GM04503 (cell line): ENCODE measurements at places on chromosomes 3 and 15.
A peak's percentile ranks its signal among the peaks of the same experiment; 100 is the strongest.

- no peak for DNase-seq
Measured at GRCh38 chr15:79283252-79284048, 928 bp downstream of the ANKRD34C start.

GRCh38 chr3:133295199-133295901 lies 104.5 kb upstream of the BFSP2 start:
- no peak for DNase-seq

DNA sequence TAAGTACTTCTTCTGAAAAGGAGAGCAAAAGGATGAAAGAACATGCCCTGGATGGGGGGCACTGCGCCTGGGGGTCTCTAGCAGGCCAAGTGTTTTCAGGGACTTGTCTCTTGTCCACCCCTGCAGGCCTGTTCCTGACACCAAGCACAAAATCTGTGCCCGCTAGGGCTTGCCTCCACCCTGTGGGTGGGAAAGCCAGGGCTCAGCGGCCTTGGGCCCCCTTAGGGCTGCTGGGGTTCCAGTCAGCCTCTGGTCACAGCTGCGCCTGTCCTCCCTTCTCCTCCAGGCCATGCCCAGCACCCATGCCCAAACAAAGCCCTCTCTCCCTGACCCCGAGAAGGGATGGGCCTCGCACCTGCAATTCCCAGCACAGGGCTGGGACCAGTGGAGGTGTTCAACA lies 71.1 kb upstream of the TRPM1 start:
- DNase-seq, result no peak

- DNase-seq, result no peak
Measured at GRCh38 chr3:157065201-157065600, 94.7 kb downstream of the CCNL1 start.

DNA sequence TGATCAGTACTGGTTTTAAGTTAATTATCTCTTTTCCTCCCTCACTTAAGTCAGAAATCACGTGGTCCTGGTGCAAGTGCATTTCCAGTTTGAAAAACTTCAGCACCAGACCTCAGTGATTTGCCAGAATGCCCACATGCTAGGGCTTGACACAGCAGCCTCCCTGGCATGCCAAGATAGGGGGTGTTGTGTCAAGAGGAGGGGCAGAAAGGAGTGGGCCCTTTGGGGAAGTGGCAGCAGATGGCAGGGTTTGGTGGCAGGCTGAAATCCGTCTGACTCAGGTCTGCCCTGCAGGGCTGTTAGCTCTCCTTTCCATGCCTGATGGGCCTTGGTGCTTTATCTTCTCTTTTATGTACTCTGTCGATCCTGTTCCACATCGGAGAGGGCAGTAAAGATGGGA lies 23.4 kb downstream of the PXK start:
- no peak for DNase-seq

DNA sequence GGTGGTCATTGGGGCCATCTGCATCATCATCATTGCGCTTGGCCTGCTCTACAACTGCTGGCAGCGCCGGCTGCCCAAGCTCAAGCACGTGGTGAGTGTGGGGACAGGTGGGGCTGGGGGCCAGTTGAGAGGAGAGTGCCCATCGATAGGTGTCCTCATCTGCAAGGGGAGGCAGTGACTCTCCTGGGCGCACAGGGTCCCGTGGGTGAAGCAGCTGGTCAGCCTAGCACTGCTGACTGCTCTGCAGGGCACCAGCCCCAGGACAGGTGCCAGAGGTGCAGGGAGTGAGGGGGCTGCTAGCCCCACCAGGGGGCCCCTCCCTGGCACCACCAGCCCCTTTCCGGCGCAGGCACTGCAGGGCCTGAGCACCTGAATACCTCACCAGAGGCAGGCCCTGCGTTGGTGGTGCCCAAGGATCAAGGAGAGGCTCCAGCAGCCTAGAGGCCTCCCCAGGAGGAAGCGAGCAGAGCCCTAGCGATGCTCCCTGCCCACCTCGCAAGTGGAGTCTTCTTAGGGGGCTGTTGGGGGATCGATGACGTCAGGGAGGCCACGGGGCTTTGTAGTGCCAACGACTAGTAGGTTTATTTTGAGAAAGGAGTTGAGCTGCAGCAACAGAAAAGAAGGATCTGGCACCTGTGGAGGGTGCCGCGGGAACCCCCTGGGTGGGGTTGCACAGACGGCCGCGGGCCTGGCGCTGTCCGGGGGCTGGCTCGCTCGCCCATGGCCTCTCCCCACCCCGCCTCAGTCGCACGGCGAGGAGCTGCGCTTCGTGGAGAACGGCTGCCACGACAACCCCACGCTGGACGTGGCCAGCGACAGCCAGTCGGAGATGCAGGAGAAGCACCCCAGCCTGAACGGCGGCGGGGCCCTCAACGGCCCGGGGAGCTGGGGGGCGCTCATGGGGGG lies 976 bp upstream of the ABTB1 start:
- no peak for DNase-seq

DNA sequence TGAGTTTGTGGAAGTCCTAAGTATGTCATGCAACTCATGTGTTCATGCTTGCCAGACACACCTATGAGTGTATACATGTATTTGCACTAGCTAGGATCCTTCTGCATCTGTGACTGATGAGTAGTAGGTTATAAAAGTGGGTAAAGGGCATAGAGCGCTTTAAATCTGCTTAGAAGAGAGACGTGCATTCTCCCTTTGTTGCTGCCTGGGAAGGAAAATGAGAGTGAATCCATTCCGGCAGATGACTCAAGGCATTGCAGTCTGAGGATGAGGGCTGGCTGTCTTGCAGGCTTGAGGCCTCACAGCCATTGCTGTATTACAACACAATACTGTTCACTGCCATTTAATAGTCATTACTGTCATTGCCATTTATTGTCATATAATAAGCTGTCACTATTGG lies 120.8 kb upstream of the UMPS start:
- no peak for DNase-seq

- no peak for DNase-seq
Measured at GRCh38 chr15:52090193-52090592, 22.4 kb downstream of the BCL2L10 start.

- DNase-seq, result no peak
Measured at GRCh38 chr3:88058306-88058580, 562 bp downstream of the CGGBP1 start.

- DNase-seq, result no peak
Measured at GRCh38 chr3:32592011-32592410, 21.4 kb upstream of the DYNC1LI1 start.

DNA sequence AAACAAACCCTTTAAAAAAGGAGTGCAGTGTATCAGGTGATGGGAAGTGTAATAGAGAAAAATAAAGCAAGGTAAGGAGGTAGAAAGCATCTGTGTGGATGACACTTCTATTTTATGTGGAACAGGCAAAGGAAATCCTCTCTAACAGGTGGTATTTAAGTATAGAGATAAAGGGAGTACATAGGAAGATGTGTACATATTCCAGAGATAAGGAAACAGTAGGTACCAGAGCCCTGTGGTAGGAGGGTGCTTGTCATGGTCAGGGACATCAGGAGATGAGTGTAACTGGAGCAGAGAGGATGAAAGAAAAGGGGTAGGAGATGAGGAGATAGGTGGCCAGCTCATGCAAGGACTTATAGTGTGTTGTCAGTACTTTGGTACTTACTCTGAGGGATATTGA lies 65.8 kb downstream of the CHST2 start:
- DNase-seq, result no peak

DNA sequence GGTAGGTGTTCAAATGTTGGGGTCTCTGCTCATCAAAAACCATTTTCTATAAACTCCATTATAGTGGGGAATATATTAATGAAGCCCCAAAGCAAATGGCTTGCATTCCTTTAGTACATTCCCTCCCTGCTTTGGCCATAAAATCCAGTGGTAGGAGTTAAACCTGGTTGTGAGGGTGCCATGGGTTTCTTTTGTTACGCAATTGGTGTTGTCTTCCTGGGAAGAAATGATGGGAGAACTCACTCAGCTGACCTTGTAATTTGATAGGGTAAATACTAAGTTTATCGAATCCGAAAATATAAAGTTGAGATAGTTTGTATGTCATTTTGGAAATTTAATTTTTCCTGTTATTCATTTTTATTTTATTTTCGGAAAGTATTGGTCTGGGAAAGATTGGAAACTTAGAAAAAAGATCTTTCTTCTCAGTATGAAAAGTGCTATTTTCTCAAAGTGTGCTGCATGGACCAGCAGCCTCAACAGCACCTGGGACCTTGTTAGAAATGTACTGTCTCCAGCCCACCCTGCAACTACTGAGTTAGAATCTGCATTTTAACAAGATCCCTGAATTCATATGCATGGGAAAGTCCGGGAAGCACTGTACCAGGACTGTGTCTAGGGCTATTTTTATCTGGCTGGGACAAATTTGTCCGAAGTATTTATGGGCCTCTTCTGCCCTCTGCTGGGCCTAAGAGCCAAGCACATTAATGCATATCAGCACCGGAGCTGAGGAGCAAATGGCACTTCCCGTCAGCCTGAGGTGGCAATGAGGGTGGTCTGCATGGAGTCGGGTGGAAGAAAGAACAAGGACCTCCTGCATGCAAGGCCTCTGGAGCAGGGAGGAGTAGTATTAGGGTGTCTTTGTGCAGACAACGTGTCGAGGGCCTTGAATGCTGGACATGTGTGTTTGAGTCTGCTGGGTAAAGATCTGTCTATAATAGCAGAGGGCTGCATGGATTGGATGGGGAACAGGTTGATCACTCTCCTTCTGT lies 54.7 kb downstream of the FAM81A start:
- DNase-seq, result no peak

GRCh38 chr15:57045741-57046382 lies 127.4 kb downstream of the TCF12 start:
- no peak for DNase-seq

DNA sequence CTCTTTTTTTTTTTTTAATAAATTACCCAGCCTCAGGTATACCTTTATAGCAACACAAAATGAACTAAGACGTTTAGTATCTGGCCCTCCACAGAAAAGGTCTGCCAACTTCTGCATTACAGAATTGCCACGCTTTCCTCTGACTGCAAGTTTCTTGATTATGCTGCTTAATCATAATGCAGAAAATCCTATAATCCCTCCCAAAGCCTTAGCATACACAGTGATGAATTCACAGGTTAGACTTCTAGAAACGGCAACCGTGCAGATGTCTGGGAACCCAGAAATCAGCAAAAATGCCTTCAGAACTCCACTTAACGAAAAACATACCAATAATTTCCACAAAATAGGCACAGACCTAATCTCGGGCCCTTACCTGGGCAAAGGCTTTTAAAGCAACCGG lies 144.7 kb upstream of the FRMD4B start:
- no peak for DNase-seq

DNA sequence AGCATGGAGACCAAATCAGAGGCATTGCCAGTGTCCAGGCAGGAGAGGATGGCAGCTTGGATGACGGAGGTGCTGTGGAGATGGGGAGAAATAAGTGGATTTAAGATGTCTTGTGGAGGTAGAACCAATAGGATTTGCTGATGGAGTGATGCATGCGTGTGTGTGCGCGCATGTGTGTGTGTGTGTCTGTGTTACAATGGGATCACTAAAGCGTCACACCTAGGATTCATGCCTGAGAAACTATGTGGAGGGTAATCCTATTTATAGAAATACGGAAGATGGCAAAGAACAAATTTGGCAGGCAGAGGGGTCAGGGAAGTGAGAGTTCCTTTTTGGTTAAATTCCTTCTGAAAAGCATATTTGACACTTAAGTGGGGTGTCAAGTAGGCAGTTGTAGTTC lies 64.8 kb upstream of the ARL8B start:
- no peak for DNase-seq

DNA sequence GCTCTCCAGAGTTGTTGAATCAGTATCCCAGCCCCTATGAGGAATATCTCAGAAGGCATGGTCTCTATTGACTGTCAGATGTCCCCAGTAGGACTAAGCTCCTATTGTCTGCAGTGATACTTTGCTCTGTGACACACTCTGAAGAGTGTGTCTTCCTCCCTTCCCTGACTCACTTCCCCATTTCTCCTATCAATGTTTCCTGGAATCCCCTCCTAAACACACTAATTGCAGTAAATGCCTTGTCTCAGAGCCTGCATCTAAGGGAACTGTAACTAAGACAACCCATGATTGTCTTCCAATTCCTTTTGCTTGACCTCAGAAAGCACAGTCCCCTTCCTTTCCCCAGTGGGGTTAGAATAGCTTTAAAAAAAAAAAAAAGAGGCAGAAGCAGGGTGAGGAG lies 397.3 kb upstream of the PROK2 start:
- no peak for DNase-seq

DNA sequence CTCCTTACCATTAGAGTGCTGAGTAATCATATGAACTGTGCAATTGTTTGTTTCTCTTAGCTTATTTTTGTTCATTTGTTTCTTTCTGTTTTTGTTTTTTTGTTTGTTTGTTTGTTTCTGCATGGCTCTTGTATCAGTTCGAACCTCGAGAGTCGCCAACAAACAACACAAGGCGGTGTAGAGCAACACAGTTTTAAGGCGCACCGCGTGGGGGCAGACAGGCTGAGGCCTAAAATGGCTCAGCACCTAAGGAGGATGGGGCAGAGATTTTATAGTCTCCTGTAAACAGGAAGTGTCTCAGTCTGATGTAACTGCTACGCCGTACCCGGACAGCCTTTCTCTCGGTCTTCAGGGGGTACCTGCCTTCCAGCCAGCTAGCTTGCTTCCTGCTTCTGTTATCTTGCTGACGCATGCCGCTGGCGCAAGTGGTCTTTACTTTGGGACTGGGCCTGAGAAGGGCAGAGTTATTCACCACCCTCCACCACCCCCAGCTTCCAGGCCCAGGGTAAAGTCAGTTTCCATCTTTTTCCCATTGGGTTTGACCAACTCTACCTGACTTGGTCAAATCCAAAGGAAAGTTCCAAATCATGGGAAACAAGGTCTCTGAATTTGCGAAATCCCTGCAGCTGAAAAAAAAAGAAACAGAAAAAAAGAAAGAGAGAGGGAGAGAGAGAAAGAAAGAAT lies 25.8 kb upstream of the MFGE8 start:
- DNase-seq, result no peak

- DNase-seq, result peak; percentile 48
Measured at GRCh38 chr3:13215940-13216546, 142.8 kb upstream of the IQSEC1 start.

GRCh38 chr3:161419555-161420333 lies 48.4 kb upstream of the SPTSSB start:
- DNase-seq, result no peak

DNA sequence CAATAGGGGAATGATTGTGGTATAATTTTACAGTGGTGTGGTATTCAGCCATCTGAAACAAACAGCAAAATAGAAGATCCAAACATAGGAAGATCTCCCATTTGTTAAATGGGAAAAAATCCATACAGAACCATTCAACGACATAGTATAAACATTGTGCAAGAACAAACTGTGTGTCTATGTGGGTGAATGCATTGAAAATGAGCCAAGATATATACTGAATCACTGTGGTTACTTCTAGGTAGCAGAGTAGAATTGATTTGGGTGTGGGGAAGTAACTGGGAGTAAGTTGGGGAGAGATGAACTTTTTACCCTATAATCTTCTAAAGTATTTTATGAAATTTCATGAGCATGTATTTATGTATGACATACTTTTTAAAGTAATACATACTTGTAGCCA lies 123.1 kb upstream of the UMPS start:
- DNase-seq, result no peak
